ENCODE measurements at places on chromosomes 2 and 18.
A peak's percentile ranks its signal among the peaks of the same experiment; 100 is the strongest.

DNA sequence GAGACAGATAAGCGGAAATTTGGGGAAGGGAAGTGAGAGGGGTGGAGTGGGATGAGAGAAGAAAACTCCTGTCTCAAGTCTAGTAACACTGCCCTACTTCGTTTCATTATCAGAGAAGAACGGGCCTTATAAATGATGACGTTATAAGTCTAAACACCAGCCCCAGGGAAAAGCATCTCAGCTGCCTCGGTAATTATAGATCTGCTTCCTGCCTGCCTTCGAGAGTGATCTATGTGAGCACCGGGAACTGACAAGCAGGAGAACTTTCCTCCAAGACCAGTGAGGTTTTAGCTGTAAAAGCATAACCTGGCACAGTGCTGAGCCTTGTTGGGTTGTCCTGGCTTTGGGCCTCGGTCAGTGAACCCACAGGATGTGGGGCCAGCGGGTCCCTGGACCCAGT lies 227.9 kb upstream of the SIX2 start:
- DNase-seq: no peak

GRCh38 chr18:79068341-79068936 lies 755 bp upstream of the ATP9B start:
- peak; percentile 20 for DNase-seq

DNA sequence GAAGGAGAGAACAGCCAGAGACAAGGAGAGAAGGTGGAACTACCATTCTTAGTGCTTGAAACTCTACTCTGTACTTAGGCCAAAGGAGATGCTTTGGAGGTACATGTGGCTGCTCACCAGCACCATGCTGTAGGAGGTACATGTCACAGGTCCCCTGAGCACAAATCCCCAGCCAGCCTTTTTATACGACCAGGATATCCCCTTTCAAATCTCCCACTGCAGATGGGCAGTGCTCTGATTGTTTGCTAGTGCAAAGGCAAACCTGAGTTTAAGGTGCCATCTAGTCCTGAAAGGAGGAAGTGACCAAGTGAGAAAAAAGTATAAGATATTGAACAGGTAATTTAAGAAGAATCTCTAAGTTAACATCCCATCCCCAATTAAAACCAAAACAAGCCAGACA lies 17.1 kb upstream of the TTC21B start:
- DNase-seq: no peak

DNA sequence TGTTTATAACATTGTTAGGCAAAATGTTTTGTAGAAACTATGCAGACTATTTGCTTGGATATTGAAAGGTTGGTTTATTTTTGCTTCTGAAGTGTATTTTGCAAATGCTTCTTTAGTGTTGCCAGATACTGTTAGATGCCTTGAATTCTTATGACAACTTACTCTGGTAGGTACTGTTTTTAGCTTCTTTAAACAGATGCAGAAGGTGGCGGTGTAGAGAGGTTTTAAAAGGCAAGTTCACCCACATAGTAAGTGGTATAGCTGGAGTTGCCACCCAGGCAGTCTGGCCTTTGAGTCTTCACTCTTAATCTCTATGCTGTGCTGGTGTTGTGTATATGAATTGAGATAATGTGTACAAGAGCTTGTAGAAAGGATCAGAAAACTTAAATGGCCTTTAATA lies 3.6 kb downstream of the PCYOX1 start:
- DNase-seq: no peak

GRCh38 chr2:156918410-156918809 lies 339.1 kb upstream of the GALNT5 start:
- no peak for DNase-seq

DNA sequence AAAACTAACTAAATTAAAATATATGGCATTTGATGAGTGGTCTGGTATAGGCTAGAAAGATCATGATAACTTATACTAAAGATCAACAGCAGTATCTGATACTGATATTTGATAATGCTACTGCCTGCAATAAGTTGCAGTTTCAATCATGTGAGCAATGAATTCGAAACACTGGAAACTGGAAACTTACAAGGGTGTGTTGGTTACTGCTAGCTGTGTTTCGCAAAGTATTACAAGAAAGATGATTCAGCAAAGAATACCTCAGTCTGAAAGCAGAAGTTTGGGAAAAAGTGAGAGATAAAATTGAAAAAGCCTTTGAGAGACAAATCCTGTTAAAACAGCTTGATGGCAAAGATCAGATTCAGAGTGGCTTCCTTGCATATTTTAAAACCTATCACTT lies 294.5 kb downstream of the CCDC178 start:
- DNase-seq: no peak

GRCh38 chr18:36808681-36809080 lies 20.1 kb downstream of the TPGS2 start:
- no peak for DNase-seq

GRCh38 chr2:114859726-114860510 lies 417.5 kb downstream of the DPP10 start:
- no peak for DNase-seq

GRCh38 chr18:74005320-74006109 lies 142.1 kb downstream of the FBXO15 start:
- no peak for DNase-seq

DNA sequence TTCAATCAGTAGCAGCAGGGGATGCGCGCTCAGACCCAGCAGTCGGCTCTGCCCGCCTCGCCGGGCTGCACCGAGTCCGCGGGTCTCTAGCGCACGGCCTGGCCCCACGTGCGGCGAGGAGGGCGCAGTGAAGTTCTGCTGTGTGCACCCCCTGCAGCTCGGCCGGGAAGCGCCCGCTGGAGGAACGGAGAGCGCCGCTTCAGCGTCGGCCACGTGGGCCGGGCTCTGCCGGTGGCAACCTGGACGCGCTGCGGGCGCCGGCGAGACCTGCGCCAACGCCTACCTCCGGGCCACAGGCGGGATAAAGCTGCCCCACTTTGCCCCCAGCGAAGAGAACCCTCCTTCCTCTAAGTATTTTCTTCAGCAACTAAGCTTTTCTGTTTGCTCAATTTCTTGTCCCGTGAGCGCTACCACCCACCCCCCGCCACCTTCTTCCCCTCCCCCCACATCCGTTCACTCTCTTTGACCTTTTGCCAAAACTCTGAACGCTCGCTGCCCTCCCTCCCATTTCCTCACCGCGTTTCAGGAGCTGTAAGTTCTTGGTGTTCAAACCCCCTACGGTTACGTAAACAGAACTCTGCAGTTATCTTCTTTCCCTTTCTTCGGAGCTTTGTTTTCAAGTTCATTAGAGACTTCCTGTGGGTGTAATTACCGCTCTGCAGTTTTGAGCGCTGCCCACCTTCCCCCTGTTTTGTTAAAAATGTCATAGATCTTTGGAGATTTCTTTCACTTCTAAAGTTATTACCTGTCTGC lies 42.6 kb upstream of the EDAR start:
- DNase-seq: peak; percentile 53

DNA sequence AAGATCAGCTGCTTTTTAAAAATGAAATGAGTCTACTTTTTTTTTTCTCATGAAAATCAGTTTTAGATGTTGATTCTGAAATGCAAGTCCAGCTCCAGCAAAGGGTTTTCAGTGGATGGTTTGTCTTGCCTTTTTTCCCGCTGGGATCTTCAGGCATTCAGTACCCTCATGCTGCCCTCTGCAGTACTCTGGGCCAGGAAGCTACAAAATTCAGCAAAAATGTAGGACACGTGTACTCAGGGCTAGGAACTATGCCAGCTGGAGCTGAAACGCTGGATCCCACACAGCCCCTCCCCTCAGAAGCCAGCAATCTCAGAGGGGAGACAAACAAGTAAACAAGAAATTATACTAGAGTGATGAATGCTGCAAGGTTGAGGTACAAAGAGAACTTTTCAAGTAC lies 97.3 kb downstream of the MMADHC start:
- DNase-seq: no peak

- no peak for DNase-seq
These were observed 447.0 kb upstream of the ID2 start for GRCh38 chr2:8234757-8235374.

GRCh38 chr2:187554011-187554703 lies at the start of gene TFPI:
TSS of gene TFPI (minus strand) at chr2:187554435. CDS start at chr2:187503768, 50,667 bp downstream.
- no peak for DNase-seq

DNA sequence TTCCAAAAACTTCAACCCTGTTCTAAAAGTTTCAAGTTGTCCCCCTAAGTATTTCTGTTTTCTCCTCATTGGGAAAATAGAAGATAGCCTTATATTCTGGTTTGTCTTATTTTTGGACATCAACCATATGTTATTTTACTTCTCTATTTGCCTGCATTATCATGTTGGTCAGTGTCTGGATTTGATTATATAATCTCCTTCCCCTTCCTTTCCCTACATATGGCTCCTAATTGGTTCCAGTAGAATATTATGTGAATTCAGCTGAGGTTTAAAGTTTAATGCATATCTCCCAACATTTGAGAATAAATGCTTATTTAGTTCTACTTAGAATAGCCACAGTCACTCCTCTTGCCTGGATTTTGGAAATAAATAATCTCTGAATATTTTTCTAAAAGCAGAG lies 66.9 kb downstream of the OXER1 start:
- DNase-seq: no peak

DNA sequence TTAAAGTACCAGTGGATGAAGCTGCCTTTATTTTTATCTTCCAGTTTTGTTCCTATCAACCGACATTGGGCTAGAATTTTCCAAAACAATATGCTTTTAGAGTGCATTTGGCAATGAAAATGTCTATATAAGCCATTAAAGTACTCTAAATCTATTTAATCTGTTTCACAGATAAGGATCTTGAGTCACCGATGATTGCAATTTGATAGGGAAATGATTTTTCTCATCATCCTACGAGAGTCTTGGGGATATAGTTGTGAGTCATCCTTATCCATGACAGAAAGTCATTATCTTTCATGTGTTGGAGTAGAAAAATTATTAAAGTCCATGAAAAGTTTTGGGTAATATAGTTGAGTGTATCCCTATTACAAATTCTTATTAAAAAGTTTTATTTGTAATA lies 26.1 kb downstream of the SLC39A10 start:
- no peak for DNase-seq

DNA sequence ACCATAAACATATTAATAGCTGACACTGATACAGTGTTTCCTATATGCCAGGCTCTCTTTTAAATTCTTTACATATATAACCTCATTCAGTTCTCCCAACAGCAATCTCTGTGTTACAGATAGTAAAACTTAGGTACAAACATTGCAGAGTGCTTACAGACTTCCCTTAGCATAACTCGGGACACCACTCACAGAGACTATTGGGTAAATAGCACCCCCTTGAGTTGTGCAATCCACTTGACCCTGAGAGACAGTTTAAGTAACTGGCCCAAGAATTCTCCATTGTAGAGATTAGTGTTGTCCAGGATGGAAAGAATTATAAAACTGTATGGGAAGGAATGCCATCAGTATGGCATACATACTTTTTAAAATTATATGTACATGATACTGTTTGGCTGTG lies 110.1 kb downstream of the POLE4 start:
- DNase-seq: no peak

- peak; percentile 73 for DNase-seq
These were observed at the start of gene BBS5 for GRCh38 chr2:169479257-169480078. TSS of gene BBS5 (plus strand) at chr2:169479494. CDS start at chr2:169479554, 60 bp downstream.

DNA sequence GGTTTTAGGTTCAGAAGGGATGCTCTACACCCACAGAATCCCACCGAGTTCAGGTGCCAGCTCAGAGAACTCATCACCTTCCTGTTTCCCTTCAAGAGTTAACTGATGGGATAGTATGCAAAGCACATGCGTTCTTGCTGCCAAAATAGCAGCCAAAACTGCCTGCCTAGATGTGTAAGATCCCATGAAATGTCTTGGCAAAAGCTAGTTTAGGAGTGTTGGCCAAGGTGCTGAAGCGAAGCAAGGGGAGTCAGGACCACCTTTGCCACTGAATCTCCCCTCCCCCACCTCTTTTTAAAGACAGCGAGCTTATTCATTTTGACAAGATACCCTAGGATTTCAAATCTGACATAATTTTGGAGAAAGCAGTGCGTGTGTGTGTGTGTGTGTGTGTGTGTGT lies 2.1 kb downstream of the DOCK10 start:
- DNase-seq: no peak

DNA sequence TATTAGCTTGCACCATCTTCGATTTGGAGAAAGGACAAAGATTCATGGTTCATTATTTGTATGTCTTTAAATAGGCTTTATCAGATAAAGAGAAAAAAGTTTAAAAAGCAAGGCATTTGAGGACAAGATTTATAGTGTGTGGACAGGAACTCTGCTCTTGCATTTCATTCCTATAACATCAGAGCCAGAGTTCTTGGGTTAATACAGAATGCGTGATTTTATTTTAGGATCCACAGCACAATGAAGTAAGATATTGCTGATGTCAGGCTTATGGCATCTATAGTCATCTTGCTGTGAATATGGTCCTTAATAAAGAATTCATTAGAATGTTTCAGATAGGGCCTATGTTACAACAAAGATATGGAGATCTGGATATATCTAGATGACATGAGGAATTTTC lies 19.7 kb downstream of the RASGRP3 start:
- no peak for DNase-seq

DNA sequence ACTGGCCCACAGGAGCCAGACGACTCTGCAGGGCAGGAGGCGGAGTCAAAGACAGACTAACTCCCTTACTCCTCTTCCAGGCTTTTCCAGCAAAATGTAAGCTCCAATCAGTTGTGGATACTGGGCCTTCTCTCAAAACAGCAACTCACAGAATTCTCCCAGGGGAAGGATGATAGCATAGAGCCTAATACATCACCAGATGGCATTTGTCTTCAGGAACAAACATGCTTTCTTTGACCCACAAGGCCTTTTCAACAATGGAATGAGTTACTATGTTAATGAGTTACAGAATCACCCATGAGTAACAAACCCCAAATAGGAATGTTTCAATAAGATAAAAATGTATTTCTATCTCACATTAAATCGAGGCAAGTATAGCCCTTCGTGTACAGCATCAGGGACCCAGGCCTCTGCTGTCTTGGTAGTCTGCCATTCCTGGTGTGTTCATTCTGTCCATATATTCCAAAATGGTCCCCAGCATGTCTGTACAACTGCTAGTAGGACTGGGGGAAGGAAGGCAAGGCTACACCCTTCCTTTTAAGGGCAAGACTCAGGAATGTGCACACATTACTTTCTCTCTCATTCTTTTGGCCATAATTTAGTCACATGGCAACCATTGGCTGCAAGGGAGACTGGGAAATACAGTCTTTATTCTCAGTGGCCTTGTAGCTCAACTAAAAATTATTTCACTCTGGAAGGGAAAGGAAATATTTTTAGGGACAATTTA lies 76.4 kb downstream of the BOD1L2 start:
- no peak for DNase-seq

DNA sequence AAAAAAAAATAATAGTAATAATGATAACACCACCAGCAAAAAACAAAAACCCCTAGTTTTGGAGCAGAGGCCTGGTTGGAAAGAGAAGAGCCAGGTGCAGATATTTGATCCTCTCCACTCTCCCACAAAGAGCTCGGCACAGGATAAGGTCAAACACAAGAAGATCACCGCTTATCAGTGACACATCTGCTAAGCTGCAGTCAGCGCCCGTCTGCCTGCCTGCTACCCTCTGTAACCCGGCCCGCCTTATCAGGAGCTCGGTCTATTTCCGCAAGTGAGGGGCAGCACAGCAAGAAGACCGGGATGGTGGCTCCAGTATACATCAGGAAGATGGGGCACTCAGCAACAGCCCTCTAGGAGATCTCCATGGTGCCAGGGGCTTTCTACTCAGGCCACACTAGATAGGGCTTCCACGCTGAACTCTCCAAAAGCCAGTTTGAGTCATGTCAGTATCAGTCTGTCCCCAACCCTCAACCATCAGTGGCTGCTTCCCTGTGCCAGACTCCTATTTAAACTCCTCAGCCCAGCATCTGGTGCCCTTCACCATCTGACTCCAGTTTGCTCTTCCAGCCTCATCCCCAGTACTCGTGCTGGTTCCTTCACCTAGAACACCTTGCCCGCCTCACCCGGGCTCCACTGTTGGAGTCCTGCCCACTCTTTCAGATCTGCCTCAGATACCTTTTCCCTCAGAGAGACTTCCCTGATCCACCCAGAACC lies 67.3 kb upstream of the PPP1CB start:
- DNase-seq: no peak

GRCh38 chr18:11757084-11757590 lies 68.1 kb downstream of the GNAL start:
- no peak for DNase-seq

Data from CD4-positive, CD25-positive, alpha-beta regulatory T cell (primary cell).